ENCODE measurements at places on chromosomes 1 and 21.

DNA sequence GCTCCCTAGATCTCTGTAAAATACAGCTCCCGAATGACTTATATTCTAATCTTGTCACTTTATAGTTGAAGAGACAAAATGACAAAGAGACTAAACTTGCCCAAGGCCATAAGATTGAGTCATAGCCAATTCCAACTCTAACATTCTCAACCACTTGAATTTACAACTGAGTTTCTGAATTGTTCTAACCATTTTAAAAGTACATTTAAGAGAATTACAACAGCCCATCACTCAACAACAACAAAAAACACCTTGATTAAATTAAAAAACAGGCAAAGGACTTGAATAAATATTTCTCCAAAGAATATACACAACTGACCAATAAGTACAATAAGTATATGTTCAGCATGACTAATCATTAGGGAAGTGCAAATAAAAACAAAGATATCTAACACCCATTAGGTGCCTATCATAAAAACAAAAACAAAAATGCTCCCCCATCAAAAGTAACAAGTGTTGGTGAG is 8.7 kb upstream of the ADCY10 start:
- no peak for DNase-seq

GRCh38 chr1:171803045-171803444 is 21.6 kb downstream of the METTL13 start:
- no peak for DNase-seq

- DNase-seq = no peak
These were observed 24.6 kb downstream of the SYT2 start for GRCh38 chr1:202685641-202686040.

- no peak for DNase-seq
These were observed 477.2 kb downstream of the BRINP3 start for GRCh38 chr1:190000365-190000872.

GRCh38 chr1:173161510-173162221 is 45.5 kb downstream of the TNFSF4 start:
- DNase-seq = no peak

- no peak for DNase-seq
These were observed 124.2 kb downstream of the GALNT2 start for GRCh38 chr1:230191079-230191804.

GRCh38 chr1:5994713-5995621 is 2.7 kb upstream of the NPHP4 start:
- no peak for DNase-seq

DNA sequence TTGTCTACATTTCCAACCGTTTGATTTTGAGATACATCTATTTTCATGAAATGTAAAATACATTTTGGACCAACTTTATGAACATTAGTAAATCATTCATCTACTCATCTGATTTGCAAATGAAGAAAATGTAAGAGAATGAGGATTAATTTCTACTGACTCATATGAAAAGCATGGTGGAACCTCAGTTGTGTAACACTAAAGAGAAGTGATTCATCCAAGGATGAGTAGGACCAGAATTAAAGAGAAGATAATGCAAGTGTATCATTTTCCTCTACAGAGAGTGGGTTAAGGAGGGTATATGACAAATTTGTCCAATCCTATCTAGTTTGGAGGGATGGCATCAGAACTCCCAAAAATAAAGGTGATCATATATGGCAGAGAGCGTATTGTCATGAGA is 1967.6 kb downstream of the MRPL39 start:
- no peak for DNase-seq

DNA sequence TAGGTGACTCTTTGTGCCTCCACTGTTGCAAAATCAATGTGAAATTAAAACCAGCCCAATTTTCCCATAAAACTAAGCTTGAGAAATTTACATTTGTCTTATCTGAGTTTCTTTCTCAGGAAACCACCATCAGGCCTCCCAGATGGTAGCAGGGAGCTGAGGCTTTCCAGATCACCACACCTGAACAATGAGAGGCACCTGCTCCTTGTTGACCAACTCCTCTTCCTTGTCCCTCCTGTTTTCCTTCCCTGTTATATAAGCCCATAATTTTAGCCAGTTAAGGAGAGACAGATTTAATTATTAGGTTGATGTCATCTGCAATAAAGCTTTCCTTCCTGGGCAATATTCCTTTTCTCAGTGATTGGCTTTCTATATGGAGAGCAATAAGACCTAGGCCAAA is 32.0 kb upstream of the C1orf185 start:
- no peak for DNase-seq

- no peak for DNase-seq
These were observed 23.7 kb upstream of the ACTL8 start for GRCh38 chr1:17731460-17731859.

DNA sequence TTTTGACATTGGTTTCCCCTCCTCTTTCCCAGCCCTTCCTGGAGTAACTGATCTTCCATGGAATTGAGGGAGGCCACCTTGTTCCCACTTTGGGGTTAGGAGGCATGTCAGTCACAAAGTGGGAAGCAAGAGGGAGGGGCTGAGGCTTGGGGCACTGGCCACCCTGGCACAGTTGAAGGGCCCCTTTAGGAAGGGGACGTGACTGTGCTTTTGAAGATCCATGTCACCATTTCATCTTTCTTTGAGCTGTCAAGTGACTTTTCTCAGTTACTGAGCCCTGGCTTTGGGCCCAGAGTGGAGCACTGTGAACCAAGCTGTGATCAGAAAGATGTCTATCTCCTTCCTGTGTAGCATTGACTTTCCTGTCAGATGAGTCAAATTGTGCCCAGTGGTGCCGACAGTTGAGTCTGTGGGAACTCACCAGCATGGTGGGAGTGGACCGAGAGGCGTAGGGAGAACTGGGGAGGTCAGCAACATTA is 38.5 kb upstream of the TDRD10 start:
- DNase-seq = no peak

DNA sequence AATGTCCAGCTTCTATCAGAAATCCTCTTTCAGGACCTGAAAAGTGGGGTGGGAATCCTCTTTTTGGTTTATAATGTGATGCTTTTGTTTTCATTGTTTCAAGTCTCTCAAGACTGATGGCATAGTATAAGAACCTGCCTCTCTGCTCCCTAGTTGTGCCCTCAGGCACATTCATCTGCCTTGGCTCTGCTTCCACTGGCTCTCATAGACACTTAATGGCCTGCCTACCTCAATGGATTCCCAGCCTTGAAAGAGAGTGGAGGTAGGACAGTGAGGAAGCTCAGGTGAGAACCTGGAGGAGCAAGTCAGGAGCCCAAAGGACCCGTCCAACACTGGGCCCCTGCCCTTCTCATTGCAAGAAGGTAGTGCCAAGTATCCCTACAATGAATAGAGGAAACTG is 4.8 kb downstream of the TTLL7 start:
- no peak for DNase-seq

DNA sequence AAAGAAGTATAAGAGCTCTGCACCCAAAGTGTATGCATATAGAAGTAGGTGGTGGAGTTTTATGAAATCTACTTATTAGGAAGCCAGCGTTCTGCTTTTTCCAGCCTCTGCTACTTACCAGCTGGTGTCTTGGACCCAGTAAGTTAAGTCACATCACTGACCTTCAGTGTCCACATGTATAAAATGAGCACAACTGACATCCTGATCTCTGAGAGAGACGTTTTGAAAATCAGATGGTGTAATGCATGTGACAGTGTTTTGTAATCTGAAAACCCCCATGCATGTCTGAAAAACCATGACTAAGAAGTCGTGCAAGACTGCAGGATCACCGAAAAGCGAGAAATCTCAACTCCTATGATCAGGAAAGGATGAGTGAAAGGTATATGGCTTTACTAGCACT is 2.0 kb downstream of the CR1 start:
- no peak for DNase-seq

GRCh38 chr1:22229379-22229778 is 86.5 kb upstream of the WNT4 start:
- no peak for DNase-seq

GRCh38 chr1:48848035-48848434 is 71.3 kb upstream of the BEND5 start:
- no peak for DNase-seq

DNA sequence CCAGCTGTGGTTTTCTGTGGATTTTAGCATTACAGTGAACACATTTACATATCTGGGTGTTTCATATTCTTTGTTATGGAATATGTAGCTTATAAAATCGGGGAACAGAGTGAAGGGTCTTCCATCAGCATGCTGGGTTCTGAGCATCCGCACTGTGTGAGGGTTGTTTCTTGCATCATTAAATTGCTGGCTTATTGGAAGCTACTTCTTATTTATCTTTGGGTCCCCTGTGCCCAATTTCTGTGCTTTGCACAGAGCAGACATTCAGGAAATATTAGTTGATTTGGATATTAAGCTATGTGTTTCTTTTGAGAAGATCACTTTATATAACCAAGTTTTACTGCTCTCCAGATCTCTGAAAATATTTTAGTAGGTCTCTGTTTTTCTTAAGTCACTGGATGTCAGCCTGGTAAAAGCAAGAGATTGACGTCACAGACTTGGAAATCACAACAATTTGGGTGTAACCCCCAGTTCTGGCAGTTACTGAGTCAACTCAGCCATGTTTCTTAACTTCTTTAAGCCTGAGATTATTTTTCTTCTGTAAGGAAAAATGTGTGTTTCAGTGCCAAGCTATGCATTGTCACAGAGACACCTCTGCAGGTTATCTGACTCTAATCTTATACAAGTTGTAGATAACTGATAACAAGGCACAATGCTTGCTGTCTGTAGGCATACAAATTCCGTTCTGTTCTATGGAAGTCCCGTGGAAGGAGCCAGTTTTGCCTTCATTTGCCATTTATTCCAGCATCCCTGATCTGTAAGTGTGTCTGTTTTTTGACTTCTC is 258.3 kb upstream of the KAZN start:
- no peak for DNase-seq

GRCh38 chr1:169392406-169392805 is 24.4 kb downstream of the BLZF1 start:
- no peak for DNase-seq

DNA sequence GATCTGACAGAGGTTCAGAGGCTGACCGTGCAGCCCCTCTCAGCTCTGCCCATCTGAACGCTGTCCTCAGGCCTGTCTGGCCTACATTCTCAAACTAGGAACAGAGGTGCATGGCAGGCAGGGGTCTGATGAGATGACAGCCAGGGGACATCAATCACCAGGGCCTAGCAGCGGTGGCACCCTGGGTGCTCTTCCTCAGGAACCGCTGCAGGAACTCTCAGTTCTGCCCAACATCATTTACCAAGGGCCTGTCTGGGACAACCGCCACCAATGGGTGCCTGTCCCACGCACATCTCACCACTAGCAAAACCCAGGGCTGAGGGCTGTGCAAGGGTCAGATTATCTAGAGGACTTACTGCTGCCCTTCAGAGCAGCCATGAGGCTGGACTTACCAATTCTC is 245.7 kb downstream of the TOMM20 start:
- no peak for DNase-seq

DNA sequence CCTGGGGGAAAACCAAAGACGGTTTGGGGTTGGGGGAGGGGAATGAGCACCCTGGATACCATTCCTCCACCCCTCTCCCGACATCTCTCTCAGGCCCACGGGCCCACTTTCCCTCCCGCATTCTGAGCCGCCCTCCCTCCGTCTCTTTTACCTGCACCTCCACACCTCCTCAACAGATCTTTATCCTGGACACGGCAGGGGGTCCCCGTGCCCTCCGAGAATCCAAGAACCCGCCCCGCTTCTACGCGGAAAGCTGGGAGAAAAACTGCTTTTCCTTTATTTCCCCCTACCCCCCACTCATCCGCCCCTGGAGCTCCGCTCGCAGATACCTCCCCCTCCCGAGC is 108.8 kb downstream of the NAV1 start:
- DNase-seq = no peak

DNA sequence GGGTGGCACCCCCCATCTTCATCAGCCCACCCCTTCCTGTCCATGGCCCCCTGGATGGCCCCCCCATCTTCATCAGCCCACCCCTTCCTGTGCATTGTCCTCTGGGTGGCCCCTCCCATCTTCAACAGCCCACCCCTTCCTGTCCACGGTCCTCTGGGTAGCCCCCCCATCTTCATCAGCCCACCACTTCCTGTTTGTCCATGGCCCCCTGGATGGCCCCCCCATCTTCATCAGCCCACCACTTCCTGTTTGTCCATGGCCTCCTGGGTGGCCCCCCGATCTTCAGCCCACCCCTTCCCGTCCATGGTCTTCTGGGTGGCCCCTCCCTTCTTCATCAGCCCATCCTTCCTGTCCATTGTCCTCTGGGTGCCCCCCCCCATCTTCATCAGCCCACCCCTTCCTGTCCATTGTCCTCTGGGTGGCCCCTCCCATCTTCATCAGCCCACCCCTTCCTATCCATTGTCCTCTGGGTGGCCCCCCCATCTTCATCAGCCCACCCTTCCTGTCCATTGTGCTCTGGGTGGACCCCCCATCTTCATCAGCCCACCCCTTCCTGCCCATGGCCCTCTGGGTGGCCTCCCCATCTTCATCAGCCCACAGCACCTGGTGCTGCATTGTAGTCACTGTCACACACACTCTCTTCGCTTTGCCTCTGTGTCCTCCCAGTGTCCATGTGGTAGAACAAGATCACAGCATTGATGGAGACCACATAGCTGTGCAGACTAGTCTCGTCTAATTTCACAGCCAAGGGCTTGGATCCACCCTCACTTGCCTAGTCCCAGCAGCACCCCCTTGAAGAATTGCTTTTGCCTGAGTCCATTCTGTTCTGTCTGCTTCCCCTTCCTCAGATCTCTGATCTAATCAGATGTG is 95.9 kb downstream of the PCBP3 start:
- no peak for DNase-seq

DNA sequence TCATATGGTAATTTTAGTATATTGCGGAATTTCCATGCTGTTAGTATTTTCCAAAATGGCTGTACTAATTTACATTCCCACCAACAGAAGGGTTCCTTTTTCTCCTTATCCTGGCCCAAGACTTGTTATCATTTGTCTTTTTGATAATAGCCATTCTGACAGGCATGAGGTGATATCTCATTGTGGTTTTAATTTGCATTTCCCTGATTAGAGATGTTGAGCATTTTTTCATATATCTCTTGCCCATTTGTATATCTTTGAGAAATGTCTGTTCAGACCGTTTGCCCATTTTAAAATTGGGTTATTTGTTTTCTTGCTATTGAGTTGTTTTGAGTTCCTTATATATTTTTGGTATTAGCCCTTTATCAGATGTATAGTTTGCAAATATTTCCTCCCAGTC is 14.0 kb downstream of the CAPZA1 start:
- no peak for DNase-seq

DNA sequence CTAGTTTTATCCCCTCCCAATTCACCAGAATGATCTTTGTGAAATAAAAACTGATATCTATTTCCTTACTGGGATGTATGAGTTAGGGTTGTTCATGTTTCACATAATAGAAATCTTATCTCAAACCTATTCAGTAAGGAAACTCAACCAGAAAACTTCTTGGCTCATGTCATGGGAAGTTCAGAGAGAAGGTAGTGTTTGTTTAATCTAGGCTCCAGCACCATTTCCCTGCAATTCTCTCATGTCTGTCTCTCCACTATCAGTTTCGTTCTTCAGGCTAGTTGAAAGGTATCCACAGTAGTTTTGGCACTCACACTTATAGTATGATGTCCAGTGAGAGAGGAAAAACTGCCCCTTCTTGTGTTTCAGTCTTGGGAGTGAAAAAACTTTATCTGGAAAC is 34.6 kb upstream of the UHMK1 start:
- no peak for DNase-seq

- no peak for DNase-seq
These were observed 490.1 kb upstream of the LRRC7 start for GRCh38 chr1:69077633-69078032.

All from NCI-H2171 (cell line).